ENCODE measurements at places on chromosomes 2 and 18. TPM values are rescaled to one million over a fixed set of nuclear protein-coding genes. Genes with fewer than 3 reads are reported as not detected.

Gene OSR1
- total RNA-seq, result 26.2 TPM

Gene SOCS6
- total RNA-seq, result 19.0 TPM

Gene RGPD4
- not detected for total RNA-seq

Gene FAM228A
- 3.0 TPM for total RNA-seq

Gene BABAM2
- 24.1 TPM for total RNA-seq

Gene CNGA3
- total RNA-seq, result not detected

Gene FLACC1
- 2.0 TPM for total RNA-seq

Gene ITPRIPL1
- total RNA-seq, result 14.1 TPM
